ENCODE measurements at places on chromosomes 12 and 14.

DNA sequence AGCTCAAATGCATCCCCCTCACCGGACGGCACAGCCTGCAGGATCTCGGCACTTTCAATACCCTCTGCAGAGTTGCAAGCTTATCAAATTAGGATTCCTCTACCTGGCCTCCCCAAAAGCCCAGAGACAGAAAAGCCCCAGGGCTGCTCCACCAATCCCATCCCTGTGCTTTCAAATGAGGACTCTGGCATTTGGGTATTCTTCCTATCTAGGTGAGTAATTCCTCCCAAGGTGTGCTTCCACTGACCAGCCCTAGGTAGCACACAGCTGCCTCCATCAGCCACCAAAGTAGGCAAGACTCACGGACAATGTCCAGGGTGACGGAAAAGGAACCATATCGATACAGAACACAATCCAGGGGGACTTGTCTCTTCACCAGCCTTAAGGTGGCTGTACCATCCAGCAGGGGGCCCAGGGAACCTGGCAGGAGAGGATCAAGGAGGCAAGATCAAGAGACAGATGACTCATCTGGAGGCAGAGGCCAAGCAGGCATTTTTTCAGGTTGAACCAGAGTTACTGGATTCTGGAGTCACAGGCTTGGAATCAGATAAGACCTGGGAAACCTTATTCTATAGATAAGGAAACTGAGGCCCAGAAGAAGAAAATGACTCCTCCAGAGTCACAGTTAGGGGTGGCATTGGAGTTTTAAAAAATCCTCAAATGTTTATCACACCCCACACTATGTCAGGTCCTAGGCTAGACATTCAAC is 9.9 kb downstream of the PMEL start:
- DNase-seq: no peak

DNA sequence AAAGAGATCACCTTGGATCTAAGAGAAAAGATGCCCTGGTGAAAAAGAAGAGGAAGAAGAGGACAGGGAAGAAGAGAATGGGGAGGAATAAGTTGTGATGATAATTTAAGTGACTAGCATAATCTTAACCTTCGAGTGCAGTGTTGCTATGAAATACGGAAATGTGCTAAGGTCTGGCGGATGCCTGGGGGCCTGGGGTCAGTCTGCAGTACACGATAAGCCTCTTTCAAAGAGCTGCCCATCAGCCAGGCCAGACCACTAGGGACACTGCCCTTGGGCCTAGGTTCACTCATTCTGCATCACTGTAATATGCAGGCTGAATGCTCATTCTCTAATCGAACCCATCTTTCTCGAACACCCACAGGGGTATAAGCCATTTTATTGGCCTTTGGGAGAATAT is 83.4 kb downstream of the PLEKHG3 start:
- DNase-seq: no peak

GRCh38 chr12:108600702-108601007 is 2.8 kb upstream of the TMEM119 start:
- DNase-seq: no peak

DNA sequence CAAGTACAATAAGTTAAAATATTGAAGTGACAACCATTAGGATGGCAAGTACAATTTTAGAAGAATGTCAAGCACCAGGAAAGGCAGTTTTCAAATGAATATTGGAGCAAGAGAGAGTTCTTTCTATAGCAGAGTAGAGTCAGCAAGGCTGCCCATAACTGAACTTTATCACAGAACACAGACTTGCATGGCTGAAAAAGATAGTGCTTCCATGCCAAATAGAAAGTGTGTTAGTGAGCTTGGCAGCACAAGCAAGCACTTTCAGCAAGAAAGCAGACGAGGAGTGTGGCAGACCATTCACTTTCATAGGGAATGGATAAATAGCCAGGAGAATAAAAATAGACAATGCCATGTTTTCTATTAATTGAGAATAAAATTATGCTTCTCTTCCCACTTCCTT is 647.0 kb upstream of the MGAT4C start:
- DNase-seq: no peak

DNA sequence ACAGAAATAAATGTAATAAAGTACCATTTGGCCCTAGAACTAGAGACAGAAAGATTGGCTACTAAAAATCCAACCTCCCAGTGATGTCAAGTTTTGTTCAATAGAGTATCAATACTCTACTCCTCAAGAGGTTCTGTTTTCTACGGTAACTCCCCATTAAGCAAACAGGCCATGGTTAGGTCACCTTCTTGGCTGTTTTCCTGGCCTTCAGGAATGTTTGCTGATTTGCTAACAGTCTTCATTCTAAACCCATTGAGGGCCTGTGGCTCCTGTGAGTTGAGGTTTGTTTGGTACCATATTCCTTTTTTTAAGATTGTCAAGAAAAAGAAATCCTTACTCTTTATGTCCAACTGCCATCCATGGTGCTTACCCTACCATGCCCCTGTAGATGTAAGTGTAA is 1022.0 kb upstream of the TMEM132C start:
- DNase-seq: no peak

GRCh38 chr12:76312315-76312714 is 35.9 kb downstream of the BBS10 start:
- DNase-seq: no peak

- DNase-seq: no peak
Observed at GRCh38 chr12:98060411-98060810, 455.0 kb upstream of the TMPO start.

DNA sequence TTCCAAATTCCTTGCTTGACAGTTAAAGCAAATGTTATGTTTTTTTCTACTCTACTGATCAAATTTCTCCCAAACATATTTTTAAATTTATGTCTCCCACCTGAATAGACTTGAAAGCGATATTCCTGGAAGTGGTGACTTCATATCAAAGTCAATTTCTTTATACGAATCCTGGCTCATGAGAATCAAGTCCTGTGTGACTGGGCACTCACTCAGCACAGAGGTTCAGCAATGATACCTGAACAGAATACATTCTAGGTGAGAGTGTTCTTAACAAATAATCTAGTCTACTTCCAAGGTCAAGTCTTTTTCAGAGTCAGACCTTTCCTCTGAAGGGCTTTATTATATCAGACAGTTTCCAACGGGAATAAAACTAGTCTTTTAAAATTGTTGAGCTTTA is 1070.6 kb downstream of the TRHDE start:
- no peak for DNase-seq

DNA sequence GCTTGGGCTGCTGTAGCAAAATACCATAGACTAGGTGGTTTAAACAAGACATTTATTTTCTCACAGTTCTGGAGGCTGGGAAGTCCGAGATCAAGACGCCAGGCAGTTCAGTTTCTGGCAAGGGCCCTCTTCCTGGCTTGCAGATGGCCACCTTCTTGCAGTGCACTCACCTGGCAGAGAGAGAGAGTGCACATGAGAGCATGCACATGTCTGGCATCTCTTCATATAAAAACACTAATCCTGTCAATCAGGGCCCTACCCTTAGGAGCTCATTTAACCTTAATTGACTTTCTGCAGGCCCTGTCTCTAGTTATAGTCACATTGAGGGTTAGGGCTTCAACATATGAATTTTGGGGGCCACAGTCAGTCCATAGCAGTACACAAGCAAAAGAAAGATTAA is 12.4 kb upstream of the EVL start:
- no peak for DNase-seq

GRCh38 chr12:12010277-12011039 is 60.3 kb upstream of the BCL2L14 start:
- DNase-seq: peak; percentile 72

DNA sequence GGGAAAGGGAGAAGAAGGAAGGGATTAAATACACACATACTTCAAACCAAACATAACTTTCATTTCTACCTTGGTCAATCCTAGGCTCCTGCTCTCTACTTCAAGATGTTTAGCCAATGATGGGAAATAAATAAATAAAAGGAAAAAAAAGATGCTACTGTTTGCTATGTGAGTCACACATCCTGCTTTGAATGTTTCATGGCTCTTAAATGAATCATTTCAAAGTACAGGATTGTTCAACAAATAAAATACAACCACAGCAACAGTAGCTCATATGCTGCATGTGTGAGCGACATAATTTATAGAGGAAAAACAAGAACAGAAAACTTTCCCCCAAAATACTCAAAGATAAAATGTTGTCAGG is 54.3 kb upstream of the NPFF start:
- DNase-seq: no peak

- no peak for DNase-seq
Observed at GRCh38 chr14:63727231-63727735, 582 bp downstream of the SGPP1 start.

GRCh38 chr14:97381309-97381708 is 584.1 kb downstream of the VRK1 start:
- no peak for DNase-seq

DNA sequence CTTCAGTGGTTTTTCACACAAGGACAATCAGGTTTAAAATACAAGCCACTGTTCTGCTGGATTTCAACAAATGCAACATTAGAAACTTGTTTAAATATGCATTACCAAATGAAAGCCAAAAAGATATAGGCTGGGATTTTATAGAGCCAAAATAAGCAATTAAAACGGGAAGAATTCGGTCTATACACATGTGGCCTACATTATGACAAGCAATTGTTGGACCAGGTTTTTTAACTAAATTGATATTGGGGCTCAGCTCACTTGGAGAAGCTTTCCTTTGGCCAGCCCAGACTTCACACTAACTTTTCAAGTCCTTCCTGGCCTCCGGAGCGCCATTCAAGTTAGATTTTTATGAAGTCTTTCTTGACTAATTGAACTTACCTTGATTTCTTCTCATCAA is 16.9 kb upstream of the PDE3A start:
- no peak for DNase-seq

DNA sequence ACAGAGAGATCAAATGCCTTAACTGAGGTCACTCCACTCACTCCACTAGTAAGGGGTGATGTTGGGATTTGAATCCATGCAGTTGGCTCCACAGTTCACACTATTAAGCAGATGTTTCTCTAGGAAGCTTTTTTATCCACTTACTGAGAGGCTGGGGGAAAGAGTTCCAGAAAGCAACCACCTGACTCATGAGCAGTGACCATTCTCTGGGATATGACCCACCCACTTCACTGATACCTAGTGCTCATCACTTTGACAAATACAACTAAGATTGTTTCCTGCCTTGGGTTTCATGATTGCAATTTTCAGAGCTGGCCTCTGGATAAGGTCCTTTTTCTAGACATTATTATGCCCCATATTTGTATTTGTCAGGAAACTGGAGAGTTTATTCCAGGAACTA is 152.1 kb upstream of the PLEKHG7 start:
- no peak for DNase-seq

GRCh38 chr12:92010368-92010767 is 135.3 kb downstream of the BTG1 start:
- DNase-seq: no peak

GRCh38 chr12:89210277-89210676 is 142.0 kb downstream of the DUSP6 start:
- no peak for DNase-seq

- no peak for DNase-seq
Observed at GRCh38 chr14:91365552-91365951, 52.1 kb downstream of the CCDC88C start.

DNA sequence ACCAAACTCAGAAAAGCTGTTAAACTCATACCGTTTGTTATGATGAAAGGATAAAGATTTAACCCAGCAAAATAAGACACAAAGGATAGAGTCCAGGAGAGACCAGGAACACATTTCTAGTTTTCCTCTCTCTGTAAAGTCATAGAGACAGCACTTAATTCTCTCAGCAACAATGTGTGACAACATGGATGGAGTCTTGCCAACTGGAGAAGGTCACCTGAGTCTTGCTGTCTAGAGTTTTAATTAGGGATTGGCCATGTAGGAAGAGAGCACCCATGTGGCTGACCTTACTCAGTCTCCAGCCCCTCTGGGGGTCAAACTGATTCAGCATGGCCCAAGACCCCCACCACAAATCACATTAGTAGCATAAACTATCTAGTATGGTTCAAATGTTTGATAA is 151.0 kb upstream of the ATF7IP start:
- DNase-seq: no peak

DNA sequence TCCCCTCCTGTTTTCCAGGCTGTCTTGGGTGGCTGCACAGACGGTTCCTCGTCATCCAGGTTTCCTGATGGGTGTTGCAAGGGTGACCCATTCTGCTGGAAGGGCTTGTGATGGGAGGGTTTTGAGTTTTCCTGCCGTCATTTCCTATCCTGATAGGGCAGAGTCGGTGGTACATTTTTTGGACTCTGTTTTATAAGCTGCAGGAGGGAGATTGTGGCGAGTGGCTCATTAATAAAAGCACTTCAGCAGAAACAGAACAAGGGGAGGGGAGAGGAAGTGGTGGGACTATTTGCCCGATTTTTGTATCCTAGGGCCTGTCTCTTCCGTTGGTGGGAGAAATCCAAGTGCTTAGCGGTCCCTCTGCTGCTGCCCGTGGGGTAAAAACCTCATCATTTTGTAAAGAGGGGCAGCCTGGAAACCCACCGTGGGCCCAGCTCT is 40.0 kb downstream of the TSPAN9 start:
- DNase-seq: no peak

DNA sequence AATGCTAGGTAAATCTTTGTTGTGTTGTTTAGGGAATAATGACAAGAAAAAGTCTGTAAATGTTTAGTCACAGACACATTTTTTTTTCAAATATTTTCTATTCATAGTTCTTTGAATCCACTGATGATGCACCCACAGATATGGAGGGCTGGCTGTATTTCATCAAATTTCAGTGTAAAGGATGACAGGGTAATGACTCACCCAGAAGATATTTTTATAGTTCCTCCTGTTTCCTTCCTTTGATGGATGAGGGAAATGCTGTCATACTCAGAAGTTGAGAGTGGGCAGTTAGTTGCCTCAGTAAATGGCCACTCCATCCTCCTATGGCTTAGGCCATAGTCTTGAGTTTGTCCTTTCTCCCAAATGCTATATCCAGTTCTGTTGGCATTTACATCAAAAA is 76.9 kb upstream of the REP15 start:
- no peak for DNase-seq

GRCh38 chr12:121787063-121788025 is 6.1 kb downstream of the RHOF start:
- no peak for DNase-seq

DNA sequence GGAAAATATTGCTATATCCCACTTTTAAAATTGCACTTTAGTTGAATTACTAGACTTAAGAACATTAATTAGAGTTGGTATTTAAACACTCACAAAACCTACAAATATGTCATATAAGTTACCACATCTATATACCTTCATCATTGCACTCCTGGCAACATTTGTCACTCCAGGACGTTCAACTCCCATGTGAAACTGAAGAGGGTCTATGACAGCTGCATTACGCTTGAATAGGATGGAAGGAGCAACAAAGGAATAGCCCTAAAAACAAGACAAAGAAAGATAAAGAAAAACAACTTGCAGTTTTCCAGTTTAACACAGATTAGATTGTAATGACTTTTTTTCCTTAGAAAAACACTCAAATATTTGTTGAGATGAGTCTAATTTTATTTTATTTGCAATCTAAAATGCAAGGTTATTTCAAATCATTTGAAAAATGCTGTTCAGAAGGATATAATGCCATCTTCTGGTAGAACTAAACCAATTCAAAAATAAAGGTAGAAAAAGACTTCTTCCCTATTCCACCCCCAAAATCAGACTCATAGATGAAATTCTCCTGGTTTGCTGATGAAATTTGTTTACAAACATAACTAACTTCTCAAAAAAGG is 84.3 kb upstream of the TTC7B start:
- no peak for DNase-seq

- no peak for DNase-seq
Observed at GRCh38 chr14:43803076-43803689, 703.9 kb downstream of the FSCB start.

GRCh38 chr14:59116984-59117415 is 71.5 kb upstream of the DAAM1 start:
- DNase-seq: no peak

- DNase-seq: no peak
Observed at GRCh38 chr12:129063600-129063999, 210.3 kb downstream of the GLT1D1 start.
